ENCODE measurements at places on chromosomes 6 and 20.
A peak's percentile ranks its signal among the peaks of the same experiment; 100 is the strongest.

DNA sequence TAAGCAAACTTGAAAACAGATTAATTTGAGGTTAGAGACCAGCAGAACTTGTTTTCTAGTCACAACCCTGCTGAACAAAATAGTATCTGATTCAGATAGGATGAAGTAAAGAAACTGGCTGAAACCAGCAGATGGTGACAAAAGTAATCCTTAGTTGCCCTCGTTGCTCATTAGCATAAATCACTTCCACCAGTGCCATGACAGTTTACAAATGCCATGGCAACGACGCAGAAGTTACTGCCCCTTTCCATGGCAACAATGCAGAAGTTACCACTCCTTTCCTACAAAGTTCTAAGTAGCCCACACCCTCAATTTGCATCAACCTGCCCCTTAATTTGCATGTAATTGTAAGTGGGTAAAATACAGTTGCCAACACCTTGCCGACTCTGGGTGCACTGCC lies 23.7 kb downstream of the SNRPB start:
- DNase-seq: no peak

GRCh38 chr6:168196385-168196860 lies 117.4 kb upstream of the FRMD1 start:
- no peak for DNase-seq

GRCh38 chr6:6395581-6396197 lies 75.2 kb upstream of the F13A1 start:
- DNase-seq: no peak

DNA sequence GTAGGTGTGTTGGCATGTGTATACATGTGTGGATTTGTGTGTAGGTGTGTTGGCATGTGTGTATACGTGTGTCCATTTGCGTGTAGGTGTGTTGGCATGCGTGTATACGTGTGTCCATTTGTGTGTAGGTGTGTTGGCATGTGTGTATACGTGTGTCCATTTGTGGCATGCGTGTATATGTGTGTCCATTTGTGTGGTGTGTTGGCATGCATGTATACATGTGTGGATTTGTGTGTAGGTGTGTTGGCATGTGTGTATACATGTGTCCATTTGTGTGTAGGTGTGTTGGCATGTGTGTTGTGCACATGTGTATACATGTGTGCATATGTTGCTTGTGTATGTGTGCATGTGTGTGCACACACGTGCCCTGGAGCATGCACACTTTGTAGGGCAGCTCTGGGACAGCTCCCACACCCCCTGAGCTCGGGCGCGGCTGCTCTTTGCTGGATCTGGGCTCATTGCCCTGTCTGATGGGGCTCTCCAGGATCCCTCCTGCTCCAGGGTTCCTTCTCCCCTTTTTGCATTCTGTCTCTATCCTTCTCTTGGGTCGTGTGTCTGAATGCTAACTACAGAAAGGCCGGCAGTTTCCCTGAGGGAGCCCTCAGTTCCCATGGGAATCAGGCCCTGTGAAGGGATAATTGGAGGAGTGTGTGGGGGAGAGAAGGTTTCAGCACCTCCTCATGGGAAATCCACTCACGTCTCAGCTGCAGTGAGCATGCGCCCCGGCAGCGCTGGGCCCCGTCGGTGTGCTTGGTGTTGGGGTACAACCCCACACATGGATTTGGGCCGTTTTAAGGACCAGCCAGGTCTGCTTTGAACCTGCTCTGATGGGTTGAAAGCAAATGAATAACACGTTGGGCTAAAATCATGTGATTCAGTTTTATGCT lies 102.0 kb downstream of the ERMARD start:
- no peak for DNase-seq

- DNase-seq: no peak
Observed at GRCh38 chr6:35739645-35740524, 3.1 kb downstream of the ARMC12 start.

DNA sequence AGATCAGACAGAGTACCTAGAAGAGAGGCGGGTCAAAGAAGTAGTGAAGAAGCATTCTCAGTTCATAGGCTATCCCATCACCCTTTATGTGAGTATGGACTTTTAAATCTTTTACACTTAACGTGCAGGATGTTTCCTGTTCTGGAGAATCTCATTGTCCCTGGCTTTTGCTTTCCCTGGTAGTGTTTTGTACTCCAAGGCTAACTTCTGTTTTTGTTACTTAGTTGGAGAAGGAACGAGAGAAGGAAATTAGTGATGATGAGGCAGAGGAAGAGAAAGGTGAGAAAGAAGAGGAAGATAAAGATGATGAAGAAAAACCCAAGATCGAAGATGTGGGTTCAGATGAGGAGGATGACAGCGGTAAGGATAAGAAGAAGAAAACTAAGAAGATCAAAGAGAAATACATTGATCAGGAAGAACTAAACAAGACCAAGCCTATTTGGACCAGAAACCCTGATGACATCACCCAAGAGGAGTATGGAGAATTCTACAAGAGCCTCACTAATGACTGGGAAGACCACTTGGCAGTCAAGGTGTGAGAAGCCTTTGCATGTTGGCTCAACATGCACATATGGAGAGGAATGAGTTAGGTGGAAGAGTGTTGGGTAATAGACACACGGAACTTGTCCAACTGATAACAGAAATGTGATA lies 3.3 kb downstream of the HSP90AB1 start:
- DNase-seq: no peak

DNA sequence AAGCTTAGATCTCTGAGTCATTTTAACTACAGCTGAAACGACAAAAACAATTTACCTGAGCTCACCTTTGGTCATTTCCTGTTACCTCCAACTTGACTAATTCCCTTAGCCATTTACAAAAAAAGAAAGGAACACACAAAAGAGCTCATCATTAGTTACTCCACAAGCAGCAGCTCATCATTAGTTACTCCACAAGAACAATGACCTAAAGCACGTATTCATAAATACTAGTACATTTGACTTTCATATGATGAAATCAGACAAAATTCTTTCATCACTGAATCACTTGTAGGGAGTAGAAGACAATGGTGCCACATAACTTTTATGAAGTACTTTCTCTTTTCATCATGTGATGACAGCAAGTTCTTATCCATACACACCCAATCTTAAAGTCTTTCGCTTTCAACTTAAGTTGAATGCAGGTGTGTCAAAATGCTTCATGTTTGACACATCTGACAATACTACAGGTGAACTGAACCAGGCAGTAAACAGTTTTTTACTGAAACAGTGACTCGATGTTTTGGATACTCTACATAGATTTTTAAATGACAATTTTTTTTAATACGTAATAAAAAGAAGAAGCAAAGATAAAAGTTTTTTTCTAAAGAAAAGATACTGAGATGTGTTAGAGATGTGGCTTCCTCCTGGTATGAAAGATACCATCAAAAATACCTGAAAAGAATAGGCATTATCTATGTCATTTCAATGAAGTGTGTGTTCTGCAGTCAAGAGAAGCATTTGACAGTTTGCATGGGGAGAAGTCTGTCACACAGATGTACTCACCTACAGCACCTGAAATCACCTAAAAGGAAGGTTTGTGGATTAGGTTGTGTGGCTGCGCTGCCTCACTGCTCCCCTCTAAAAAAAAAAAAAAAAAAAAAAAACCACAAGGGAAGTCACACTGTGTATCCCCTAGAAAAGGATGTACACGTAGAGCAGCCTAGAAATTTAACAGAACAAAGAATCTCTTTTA lies 109.1 kb downstream of the PRDM1 start:
- DNase-seq: no peak

- DNase-seq: no peak
Observed at GRCh38 chr6:109527989-109528388, 45.0 kb upstream of the ZBTB24 start.

- DNase-seq: no peak
Observed at GRCh38 chr20:19292254-19292653, 79.8 kb downstream of the SLC24A3 start.

- DNase-seq: peak; percentile 25
Observed at GRCh38 chr6:32627831-32628230, 9.4 kb upstream of the HLA-DQA1 start.

GRCh38 chr6:14393910-14394309 lies 276.3 kb downstream of the CD83 start:
- DNase-seq: no peak

- DNase-seq: no peak
Observed at GRCh38 chr6:34200340-34200971, 36.2 kb upstream of the HMGA1 start.

DNA sequence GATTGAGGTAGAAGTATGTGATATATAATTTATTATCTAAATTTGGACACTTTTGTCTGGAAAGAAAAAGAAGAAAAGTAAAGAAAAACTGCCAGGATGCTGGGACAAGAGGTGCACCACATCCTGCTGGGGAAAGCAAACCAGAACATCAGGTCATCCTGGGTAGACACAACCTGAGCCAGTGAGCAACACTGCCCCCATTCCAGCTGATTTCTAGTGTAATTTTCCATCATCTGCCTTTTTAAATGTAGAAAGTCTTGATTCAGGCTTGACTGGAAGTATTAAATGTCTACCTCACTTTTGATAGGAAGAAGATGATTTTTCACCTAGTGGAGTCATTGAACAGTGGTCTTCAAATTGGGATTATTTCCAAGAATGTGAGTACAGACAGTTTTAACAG lies 1164.5 kb upstream of the CITED2 start:
- DNase-seq: no peak

- no peak for DNase-seq
Observed at GRCh38 chr6:92297101-92297500, 1122.3 kb downstream of the EPHA7 start.

DNA sequence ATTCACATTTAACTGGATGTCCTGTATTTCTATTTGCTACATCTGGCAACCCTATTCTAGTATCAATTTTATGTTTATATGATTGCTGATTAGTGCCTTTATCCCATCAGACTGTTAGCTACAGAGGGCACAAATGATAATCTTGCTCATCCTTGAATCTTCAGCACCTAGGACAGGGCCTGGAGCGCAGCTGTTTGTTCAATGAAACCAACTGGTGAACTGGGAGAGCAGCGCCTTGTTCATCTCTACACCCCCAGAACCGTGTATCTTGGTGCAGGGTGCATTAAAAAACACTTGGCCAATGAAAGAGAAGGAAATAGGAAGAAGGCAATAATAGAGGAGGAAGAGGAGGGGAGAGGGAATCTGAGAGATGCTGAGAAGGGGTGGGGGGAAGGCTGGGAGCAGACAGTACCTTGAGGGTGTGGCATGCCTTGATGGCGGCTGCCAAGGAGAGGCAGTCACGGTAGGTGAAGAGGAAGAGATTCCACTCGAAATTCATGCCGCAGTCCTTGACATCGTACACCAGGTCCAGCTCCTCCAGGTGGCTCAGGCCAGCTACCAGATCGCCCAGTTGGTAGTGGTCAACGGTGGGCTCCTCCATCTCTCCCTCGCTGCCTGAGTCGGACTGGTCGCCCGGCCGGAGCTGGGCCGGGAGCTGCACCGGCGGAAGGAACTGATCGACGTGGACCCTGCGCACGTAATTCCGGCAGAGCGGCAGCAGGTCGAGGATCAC lies 15.5 kb downstream of the TMEM151B start:
- no peak for DNase-seq

- DNase-seq: no peak
Observed at GRCh38 chr6:148491638-148492251, 149.1 kb downstream of the SASH1 start.

DNA sequence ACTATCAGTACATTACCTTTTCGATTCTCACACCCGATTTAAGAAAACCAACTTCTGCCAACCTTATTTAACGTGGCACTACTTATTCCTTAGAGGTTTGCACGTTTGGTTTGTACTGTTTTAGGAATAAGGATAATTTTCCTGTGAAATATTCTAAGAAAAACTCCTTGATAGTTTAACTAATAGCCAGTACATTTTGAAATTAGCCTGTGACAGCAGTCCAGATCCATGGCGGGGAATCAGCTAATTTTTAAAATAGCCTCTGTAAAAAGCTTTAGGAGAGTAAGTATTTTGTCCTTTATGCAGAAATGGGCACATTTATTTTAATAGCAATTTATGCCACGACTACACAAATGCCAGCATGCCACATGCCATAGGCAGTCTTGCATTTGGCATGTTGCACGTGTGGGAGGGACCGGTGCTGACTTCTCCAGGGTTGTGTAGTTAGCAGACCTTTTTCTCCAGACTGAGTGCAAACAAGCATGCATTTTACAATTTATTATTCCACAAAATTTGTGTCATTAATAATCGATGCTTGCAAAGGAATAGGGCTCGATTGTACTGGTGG lies 6.2 kb downstream of the FOXC1 start:
- DNase-seq: no peak

DNA sequence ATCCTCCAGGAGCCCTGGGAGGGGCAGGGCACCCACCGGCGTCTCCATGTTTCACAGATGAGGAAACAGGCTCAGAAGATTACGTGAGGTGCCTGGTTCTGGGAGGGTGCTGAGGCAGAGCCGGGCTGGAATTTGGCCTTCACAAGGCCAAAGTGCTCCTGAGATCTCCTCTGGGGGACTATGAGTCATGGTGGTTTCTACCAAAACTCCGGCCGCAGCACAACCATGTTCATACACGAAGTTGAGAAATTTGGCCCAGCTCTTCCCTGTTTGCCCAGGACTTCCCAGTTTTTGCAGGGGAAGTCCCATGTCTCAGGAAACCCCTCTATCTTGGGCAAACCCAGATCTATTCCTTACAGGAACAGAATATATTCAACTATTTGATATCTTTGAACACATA lies 172.9 kb upstream of the CDYL start:
- DNase-seq: no peak

- no peak for DNase-seq
Observed at GRCh38 chr6:18551228-18551627, 164.1 kb downstream of the RNF144B start.

DNA sequence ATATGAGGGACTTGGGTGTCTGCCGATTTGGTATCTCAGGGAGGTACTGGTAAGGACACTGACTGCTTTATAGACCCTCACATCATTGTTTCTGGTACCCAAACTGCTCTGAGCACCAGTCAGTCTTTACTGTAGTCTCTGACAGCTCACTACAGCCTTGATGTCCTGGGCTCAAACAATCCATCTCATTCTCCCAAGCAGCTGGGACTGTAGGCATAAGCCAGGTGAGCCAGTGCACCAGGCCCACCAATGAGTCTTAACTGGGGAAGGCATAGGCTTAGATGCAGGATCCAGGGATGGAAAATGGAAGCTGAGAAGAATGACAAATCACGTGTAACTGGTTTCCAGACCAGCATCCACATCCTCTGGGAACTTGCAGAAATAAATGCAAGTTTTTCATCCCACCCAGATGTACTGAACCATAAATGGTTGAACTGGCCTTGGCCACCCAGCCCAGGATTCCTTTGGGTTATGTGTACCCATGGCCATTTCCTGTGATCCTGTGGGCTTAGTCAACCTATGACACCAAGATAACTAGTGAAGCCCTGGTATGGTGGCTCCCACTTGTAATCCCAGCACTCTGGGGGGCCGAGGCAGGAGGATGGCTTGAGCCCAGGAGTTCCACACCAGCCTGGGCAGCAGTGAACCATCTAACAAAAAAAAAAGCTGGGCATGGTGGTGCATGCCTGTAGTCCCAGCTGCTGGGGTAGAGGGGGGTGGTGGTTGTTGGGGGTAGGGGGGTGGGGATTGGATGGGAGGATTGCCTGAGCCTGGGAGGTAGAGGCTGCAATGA lies 5.8 kb downstream of the TUBB start:
- DNase-seq: no peak

GRCh38 chr6:151322570-151322969 lies 68.8 kb downstream of the ZBTB2 start:
- no peak for DNase-seq

GRCh38 chr6:35043381-35044130 lies 97.6 kb downstream of the TCP11 start:
- DNase-seq: no peak
